Dermis blood vessel endothelial cell (primary cell): ENCODE measurements at places on chromosomes 12 and 14. TPM values are rescaled to one million over a fixed set of nuclear protein-coding genes. Genes with fewer than 3 reads are reported as not detected.

Gene DCN
- 4.3 and 35.6 TPM in 2 replicates for total RNA-seq

Gene NID2
- 19.6 and 39.2 TPM in 2 replicates for total RNA-seq

Gene PTPN21
- total RNA-seq: 6.3 and 7.3 TPM in 2 replicates

Gene KRT73
- not detected in 2 replicates for total RNA-seq

Gene ZNF664
- 51.1 and 68.9 TPM in 2 replicates for total RNA-seq

Gene CAPS2
- under 0.01 and 0.42 TPM in 2 replicates for total RNA-seq

Gene PRKAG1
- 40.3 and 48.2 TPM in 2 replicates for total RNA-seq

Gene ZDHHC17
- 65.1 and 68.6 TPM in 2 replicates for total RNA-seq

Gene STON2
- total RNA-seq: 100 and 119 TPM in 2 replicates

Gene ASB2
- 0.05 TPM in 1 of 2 replicates, not detected in the other for total RNA-seq

Gene SSPN
- 0.34 and 0.47 TPM in 2 replicates for total RNA-seq

- DNase-seq: peak; percentile 76
Observed at GRCh38 chr12:101414533-101415119, 7.1 kb upstream of the ARL1 start.

DNA sequence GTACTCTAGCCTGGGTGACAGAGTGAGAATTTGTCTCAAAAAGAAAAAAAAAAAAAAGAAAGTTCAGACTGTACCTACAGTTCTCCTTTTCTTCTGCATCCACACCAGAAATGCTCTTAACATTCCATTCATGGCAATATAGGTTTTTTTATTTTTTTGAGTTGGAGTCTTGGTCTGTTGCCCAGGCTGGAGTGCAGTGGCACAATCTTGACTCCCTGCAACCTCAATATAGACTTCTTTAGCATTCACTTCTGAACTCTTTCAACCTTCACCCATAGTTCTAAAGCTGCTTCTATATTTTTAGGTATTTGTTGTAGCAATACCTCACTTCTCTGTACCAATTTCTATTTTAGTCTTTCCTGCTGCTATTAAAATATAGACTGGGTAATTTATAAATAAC is 1095.7 kb downstream of the FLRT2 start:
- DNase-seq: no peak

DNA sequence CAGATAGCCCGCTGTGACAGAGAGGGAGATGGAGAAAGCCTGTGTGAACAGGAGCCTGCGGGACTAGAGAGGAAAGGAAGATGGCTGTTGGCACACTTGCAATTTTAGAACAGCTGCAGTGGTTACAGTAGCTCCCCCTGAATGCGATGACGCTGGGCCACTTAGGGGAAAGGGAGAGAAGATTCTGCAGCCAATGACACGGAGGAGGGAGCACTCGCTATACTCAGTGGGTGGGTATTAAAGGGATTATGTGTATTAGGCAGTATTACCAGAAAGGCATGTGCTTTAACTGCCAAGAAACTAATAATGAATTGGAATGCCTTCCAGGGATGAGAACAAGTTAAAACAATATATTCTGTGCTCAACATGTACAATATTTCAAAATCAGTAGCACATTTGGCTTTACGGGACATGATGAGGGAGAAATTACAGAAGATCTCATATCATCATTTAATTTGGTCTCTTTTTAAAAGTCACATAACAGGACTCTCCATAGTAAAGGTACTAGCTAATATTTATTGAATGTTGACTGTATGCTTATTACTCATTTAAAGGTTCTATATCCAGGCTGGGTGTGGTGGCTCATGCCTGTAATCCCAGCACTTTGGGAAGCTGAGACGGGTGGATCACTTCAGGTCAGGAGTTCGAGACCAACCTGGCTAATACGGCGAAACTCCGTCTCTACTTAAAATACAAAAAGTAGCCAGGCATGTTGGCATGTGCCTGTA is 35.9 kb upstream of the FOS start:
- no peak for DNase-seq

DNA sequence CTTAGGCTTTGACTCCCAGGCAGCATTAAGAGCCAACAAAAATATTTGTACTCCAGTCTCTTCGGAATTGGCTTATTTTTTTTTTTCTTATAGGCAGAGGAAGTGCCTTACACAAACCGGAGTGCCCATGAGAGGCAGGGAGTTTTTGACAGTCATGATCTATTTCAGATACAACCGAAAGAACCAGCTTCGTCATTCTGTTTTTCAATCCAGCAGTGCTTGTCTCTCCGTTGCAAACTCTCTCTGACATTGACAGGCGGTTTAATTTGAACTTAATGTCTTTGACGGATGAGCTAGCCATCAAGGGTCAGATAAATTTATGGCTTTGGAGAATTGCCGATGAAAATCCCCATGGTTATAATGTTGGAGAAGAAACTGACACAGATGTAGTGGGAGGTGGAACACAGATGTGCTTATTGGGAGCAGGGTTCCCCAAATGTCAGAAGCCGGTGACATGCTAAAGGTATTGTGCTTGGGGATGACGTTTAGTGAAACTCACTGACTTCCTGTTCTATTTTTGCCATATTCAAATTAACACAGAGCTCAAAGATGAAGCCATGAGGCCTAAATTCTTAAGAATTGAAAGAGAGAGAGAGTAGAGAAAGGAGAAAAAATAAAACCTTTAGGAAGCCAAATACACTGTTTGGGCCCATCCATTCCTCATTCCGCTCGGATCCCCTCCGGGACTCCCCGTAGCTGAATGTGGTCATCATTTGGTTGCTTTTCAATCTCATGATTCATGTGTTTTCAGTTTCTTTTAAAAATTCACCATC is 59.7 kb downstream of the PLXNC1 start:
- no peak for DNase-seq

GRCh38 chr12:53777936-53778644 is 26.3 kb upstream of the CISTR start:
- no peak for DNase-seq

GRCh38 chr14:75849300-75849895 is 132.4 kb downstream of the TGFB3 start:
- DNase-seq: no peak

GRCh38 chr12:83919081-83919480 is 993.5 kb downstream of the SLC6A15 start:
- no peak for DNase-seq

- DNase-seq: no peak
Observed at GRCh38 chr12:131443019-131444000, 267.6 kb upstream of the SFSWAP start.

DNA sequence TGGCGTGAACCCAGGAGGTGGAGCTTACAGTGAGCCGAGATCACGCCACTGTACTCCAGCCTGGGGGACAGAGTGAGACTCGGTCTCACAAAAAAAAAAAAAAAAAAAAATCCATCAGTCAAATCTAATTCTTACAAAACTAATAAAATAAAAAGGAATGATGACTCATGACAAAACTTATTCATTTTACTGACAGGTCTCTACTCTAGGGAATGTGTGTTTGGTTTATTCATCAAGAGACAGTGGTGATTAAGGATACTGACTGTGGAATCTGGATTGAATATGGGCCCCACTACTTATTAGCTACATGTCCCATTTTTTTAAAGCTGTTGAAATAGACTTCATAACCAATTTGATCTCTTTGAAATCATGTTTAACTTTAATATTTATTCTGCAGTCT is 29.3 kb upstream of the GAS2L3 start:
- DNase-seq: no peak

DNA sequence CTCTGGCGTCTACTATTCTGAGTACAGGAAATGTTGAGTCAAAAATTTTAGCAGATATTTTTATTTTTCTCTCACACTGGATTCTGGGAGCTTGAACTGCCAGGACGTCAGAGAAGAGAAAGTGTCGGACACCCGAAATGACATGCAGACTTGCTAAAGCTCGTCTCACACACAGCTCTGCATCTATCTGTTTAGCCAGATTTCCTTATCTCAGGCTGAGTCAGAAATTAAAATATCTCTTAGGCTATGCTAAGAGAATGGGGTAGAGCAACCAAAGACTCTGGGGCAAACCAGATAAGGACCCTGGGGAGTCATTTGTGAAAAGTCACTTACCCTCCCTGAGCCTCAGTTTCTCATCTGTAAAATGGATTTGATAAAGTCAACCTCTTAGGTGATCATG is 1124.1 kb downstream of the VRK1 start:
- no peak for DNase-seq

- no peak for DNase-seq
Observed at GRCh38 chr12:64992641-64993040, 128.5 kb downstream of the WIF1 start.

DNA sequence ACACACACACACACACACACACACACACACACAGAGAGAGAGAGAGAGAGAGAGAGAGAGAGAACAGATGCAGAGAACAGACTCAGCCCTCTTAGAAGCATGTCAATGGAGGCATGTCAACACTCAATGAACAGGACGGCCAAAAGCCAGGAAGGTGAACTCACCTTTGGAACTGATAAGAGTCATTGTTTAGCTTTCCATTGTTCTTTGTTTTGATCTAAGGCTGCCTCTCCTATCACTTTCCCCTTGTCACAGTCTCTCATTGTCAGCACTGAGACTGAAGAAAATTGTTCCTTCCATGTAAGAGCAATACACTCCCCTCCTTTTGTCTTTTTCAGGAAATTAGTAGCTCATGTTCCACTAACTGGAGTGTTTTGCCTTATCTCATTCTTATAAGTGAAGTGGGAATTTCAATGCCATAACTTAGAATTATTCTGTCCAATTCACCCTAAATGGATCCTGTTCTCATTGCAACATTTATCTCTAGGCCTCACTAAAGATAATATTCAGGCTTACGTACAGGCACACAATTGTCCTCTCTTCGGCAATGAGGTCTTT is 218.0 kb downstream of the DUSP6 start:
- peak; percentile 84 for DNase-seq

- no peak for DNase-seq
Observed at GRCh38 chr12:25940886-25941285, 17.6 kb upstream of the RASSF8 start.

DNA sequence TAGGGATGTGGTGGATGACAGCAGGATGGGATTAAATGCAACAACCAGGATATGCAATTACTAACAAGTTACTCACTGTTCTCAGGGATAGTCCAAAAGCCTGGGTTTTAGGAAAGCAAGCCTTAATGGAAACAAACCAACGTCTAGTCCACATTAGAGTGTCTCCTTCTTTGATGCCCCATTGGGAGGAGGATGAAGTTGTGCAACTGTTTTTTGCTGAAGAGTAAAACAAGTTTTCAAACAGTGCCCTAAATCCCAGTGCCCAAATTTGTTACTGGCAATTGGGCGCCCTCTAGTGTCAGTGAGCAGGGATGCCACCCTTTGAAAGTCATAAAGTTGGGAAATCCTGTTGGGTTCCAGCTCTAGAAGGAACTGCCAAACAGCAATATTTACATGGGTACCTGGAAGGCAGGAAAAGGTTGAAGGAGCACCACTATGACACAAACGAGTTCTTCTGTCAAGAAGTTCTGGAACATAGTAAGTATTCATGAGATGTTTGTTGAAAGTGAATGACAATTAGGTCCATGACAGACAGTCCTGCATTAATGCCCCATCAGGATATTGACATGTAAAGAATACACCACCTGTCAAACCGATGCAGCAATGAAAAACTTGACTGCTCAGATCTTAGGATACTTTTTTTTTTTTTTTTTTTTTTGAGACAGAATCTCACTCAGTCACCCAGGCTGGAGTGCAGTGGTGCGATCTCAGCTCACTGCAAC is 11.1 kb upstream of the DPF3 start:
- peak; percentile 81 for DNase-seq

DNA sequence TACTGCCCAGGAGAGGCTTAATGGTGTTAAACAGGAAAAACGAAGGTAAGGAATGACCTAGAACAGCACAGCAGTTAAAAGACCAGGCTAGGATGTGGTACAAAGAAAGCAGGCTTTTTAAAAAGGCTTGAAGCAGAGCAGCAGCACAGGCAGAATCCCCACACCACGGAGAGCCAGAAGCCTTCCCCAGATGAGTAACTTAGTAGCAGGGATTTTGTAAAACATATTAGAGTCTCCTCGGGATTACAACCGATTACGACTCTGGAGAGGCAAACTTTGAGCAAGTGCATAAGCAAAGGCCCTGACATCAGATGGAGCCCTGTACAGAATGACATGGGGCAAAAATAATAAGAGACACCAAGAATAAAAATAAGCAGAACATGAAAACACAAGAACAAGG is 37.1 kb upstream of the DHRS4 start:
- no peak for DNase-seq

- no peak for DNase-seq
Observed at GRCh38 chr14:87059060-87059839, 933.7 kb downstream of the GALC start.

GRCh38 chr12:57726151-57726883 is 12.2 kb downstream of the AGAP2 start:
- peak; percentile 86 for DNase-seq

DNA sequence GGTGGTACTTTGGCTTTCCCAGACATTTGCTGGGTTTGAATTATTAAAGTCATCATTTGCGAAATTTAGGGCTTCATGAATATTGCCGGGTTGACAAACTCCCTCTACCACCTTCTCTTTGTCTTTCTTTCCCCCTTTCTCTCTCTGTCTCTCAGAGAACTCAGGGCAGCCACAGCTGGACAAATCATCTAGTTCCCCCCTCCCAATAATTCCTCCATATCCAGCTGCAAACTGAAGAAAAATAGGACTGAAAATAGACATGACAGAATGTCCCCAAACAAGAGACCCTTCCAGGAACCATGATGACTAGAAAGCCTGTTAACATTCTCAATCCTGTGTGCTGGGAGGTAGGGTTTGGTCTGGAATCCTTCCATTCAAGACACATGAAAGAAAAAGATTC is 67.1 kb upstream of the TBX5 start:
- DNase-seq: no peak

DNA sequence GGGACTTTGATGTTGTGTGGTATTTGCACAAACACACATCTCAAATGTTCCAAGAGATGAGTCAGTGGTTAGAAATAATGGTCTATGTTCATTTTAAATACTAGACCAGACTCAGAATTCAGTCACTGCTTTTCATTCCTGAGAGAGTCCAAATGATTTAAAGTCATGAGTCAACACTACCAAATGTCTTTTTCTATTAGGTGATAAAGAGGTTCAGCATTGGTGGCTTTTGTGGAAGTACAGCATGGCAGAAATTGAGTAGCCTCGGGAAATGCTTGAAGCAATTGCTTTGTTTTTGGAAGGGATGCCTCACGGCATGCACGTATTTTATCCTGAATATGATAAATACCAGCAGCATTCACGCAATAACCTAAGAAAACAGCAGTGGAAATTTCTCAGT is 115.7 kb downstream of the DIO2 start:
- DNase-seq: no peak

GRCh38 chr14:41607304-41607775 is 664 bp downstream of the LRFN5 start:
- peak; percentile 4 for DNase-seq
